ENCODE measurements at places on chromosomes 4 and X.

GRCh38 chr4:188701952-188702351, 562.7 kb downstream of the TRIML1 start:
- DNase-seq = no peak

- DNase-seq = no peak
Measured at GRCh38 chr4:79854856-79855502, 218.1 kb downstream of the ANTXR2 start.

DNA sequence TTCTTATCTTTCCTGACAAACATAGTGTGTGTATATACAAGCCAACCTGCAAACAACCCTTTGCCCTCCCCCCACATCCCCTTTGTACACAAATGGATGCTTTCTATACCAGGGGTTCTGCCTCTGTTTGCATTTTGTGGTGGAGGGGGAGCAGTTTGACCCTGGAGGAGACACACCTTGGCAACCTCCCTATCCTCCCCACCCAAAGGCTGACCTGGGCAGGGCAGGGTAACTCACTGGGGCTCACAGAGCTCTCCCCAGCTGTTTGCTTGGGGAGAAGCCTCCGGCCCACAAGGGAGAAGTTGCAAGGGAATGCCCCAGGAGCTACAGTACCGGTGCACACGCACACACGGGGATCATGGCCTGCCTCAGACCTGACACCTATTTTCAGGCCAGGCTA, 372.6 kb downstream of the BCOR start:
- no peak for DNase-seq

DNA sequence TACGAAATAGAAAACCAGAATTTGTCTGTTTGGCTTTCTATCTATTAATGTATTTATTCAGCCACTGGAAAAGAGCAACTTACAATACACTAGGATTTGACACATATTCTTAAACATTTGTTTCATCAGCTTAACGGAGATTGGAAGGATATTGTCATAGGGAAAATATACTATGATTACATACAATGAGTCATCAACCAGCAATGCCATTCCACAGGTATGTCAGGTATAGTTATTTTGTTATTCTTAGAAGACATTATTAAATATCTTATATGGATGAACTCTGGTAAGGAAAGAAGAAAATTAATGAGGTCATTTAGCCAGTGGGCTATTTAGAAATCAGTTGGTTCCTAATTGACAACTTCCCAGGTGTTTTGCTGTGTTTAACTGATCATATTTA, 926.6 kb downstream of the STIM2 start:
- no peak for DNase-seq
